ENCODE measurements at places on chromosomes 6 and 20.
A peak's percentile ranks its signal among the peaks of the same experiment; 100 is the strongest.

- DNase-seq = no peak
Measured at GRCh38 chr6:156169371-156169770, 607.8 kb upstream of the ARID1B start.

- peak; percentile 64 for DNase-seq
Measured at GRCh38 chr6:143060806-143061596, at the start of gene AIG1. AIG1 (plus strand) TSS chr6:143060889; CDS start chr6:143060926, 37 bp downstream.

- no peak for DNase-seq
Measured at GRCh38 chr20:32411955-32412706, 54.0 kb downstream of the ASXL1 start.

DNA sequence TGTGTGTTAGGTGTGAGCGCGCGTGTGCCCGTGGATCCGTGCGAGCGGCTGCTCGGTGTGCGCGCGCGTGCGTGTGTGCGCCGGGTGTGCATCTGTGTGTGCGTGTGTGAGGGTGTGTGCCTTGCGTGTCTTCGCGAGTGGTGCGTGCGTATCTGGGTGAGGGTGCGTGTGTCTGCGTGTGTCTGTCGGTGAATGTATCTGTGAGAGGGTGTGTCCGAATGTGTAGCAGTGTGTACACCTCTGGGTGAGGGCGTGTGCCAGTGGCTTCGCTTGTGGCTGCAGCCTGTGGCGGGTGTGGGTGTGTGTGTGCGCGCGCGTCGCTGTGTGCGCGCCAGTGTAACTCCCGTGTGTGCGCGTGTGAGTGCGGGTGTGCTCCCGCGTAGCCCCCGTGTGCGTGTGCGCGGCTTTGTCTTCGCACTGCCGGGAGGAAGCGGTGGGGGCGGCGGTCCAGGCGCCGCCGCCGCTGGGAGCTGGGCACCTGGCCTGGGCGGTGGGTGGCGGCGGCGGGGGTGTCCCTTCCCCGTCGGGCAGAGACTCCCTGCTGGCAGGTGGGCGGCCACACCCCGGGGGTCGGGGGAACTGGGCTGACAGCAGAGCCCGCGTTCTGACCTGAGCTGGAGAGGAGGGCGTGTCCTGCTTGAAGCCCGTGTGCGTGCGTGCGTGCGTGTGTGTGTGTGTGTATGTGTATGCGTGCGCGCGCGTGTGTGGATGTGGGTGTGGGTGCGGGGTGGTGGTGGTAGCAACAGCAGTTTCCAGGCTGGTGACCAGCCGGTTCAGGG, 61.3 kb upstream of the EPB41L1 start:
- peak; percentile 32 for DNase-seq

- DNase-seq = no peak
Measured at GRCh38 chr6:9511157-9511556, 903.7 kb downstream of the TFAP2A start.

DNA sequence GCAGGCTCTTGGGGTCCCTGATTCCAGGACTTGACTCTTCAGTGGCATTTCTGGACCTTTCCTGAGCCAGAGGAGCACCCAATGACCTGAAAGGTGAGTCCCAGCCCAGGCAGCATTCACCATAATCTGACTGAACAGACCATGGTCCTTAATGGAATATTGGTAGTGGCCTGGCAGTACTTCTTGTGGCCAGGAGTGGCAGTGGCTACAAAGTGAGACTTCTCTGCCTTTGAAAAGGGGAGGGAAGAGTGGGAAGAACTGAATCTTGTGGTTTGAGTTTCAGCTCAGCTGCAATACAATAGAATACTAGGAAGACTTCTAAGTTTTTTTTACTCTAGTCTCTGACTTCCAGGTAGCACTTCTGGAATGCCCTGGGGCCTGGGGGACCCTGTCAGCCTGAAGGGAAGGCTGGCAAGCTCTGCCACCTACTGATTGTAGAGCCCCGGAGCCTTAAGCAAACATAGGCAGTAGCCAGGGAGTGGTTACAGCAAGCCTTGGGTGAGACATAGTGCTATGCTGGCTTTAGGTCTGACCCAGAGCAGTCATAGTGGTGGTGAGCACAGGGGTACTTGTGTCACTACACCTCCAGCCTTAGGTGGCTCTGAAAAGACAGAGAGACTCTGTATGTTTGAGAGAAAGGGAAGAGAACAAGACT, 674.2 kb upstream of the MANEA start:
- no peak for DNase-seq

GRCh38 chr6:116531675-116532570, 13.6 kb downstream of the TRAPPC3L start:
- DNase-seq = peak; percentile 41

DNA sequence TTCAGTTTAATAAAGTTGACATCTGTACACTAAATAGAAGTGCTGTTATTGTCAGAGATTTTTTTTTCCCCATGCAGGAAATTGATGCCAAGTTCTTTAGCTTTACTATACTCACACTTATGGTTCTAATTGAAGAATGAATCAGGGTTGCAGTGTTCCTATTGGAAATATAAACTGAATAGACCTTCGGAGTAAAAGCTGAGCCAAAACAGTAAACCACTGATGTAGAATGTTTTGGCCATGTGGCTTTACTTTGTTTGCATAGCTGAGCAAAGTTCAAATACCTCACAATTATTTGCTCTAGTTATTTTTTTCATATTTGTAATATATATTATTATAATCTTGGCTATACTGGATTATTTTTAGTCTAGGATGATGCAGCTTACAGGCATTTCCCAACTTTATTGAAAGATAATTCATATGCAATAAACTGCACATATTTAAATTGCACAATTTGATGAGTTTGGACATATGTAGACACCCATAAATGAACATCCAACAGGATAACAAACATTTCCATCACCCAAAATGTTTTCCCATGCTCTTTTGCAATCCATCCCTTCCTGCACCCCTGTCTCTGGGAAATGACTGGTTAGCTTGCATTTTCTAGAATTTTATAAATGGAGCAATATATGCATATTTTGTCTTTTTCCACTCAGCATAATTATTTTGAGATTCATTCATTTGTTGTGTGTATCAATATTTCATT, 105.8 kb upstream of the NOX3 start:
- DNase-seq = no peak

GRCh38 chr6:165701005-165701404, 38.0 kb upstream of the PDE10A start:
- no peak for DNase-seq

GRCh38 chr6:74070091-74070490, 374.1 kb downstream of the CD109 start:
- DNase-seq = no peak

GRCh38 chr20:1440024-1440423, 26.6 kb downstream of the NSFL1C start:
- peak; percentile 19 for DNase-seq

DNA sequence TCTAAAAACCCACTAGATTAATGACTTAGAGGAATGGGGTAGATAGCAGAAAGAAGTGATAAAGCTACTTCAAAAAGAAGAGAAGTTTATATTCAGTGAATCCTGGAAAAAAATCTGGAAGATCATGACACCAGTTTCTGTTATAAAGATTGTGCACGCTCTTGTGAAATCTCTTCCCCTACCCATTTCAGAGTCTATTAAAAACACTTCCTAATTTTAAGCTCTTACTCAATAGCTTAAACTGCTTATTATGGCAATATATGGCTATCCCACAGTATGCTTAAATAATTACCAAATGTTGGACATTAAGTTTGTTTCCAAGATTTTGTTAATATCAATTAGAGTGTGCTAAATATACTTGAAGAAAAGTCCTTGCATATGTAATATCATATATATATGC, 585.3 kb upstream of the MAN1A1 start:
- no peak for DNase-seq

DNA sequence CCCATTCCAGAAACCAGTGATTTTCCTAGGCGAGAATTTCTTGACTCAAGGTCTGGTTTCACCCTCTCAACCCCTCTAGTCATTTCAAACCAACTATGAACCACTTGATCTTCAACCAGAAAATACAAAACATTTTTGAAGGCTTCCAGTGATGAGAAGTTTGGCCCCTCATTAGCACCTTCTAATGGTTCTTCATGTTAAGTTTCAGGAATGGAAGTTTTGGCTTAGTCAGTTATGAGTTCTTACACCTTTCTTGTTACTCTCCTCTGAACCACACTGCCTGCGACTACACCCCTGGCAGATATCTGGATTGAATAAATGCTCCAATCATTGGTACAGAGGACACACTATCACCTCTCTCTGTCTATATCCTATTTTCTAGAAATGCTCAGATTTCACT, 67.2 kb downstream of the GJA10 start:
- no peak for DNase-seq

DNA sequence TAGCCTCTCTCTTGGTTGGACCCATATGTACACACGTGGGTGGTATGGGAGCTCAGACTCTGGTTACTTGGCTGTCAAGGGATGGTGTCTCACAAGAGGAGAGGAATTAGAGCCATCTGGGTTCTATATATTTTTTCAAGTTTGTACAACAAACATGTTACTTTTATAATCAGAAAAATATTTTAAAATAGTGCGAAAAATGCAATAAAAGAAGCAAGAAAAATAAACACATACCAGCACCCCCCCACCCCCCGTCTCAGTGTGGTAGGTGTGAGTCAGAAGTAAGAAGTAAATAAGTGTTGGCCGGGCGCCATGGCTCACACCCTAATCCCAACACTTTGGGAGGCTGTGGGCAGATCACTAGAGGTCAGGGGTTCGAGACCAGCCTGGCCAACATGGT, 2.1 kb upstream of the TIAM2 start:
- DNase-seq = no peak

- no peak for DNase-seq
Measured at GRCh38 chr20:53299831-53300230, 293.8 kb downstream of the ZNF217 start.

DNA sequence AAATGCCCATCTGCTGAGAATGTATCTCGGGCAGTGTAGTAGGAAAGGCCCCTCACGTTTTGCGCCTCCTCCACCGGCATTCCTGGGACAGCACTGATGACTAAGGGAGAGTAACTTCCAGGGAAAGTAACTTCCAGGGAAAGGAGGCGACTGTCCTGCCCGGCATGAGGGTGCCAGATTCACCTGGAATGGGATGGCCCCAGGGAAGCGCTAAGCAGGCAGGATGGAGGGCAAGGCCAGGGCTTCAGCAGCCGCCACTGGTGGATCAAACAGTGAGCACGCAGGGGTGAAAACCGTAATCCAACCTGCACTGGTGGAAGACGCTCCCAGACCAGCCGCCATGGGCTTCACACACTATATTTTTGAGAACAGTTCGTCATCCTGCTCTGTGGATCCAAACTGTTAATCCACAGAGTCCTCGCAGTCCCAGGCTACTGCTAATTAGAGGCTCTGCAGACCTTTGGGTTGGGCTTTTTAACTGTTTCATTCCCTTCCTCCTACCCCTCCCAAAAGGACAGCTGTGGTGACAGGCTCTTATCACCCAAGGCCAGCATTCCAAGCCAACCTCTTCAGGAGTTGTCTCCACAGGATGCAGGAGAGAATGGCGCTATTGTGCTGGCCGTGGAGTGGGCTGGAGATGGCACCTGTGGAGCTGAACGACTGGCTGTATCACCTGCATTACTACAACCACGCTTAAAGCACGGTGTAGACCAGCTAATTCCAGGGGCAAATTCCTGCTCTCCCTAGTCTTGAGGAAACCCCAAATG, 178.9 kb downstream of the DLL1 start:
- DNase-seq = no peak

DNA sequence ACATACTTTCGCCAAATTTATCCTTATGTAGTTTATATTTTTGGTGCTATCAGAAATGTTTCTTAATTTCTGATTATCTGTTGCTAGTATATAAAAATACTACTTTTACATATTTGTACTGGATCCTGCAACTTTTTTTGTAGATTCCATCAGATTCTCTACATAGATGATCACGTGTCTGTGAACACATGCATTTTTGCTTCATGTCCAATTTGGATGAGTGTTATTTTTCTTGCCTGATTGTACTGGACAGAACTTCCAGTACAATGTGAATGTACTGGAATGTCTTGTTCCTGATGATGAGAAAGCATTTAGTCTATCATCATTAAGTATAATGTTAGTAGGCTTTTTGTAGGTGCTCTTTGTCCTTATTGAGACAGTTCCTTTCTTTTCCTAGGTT, 25.0 kb upstream of the SSR1 start:
- DNase-seq = no peak

- DNase-seq = no peak
Measured at GRCh38 chr6:147769496-147770087, 261.1 kb downstream of the SAMD5 start.

DNA sequence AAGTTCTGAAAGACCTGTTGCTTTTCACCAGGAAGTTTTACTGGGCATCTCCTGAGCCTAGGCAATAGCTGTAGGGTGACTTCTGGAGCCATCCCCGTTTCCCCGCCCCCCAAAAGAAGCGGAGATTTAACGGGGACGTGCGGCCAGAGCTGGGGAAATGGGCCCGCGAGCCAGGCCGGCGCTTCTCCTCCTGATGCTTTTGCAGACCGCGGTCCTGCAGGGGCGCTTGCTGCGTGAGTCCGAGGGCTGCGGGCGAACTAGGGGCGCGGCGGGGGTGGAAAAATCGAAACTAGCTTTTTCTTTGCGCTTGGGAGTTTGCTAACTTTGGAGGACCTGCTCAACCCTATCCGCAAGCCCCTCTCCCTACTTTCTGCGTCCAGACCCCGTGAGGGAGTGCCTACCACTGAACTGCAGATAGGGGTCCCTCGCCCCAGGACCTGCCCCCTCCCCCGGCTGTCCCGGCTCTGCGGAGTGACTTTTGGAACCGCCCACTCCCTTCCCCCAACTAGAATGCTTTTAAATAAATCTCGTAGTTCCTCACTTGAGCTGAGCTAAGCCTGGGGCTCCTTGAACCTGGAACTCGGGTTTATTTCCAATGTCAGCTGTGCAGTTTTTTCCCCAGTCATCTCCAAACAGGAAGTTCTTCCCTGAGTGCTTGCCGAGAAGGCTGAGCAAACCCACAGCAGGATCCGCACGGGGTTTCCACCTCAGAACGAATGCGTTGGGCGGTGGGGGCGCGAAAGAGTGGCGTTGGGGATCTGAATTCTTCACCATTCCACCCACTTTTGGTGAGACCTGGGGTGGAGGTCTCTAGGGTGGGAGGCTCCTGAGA, at the start of gene HFE:
TSS of gene HFE (plus strand) at position 146 of the 832 bp plus-strand sequence. CDS start at position 158, 12 bp downstream.
- peak; percentile 35 for DNase-seq

- DNase-seq = no peak
Measured at GRCh38 chr6:88989215-88989614, 25.8 kb upstream of the RNGTT start.

DNA sequence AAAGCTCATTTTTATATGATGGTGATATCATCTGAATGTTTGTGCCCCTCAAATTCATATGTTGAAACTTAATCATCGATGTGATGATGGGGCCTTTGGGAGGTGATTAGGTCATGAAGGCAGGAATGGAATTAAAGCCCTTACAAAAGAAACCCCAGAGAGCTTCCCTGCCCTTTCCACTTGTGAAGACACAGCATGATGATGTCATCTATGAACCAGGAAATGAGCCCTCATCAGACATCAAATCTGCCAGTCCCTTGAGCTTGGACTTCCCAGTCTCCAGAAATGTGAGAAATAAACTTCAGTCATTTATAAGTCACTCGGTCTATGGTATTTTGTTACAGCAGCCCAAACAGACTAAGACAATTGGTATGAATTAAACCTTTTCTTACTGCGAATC, 153.1 kb downstream of the MYB start:
- no peak for DNase-seq

- DNase-seq = no peak
Measured at GRCh38 chr6:24667378-24667803, 514 bp downstream of the ACOT13 start.

GRCh38 chr6:115885636-115886366, 174.9 kb downstream of the FRK start:
- DNase-seq = no peak

GRCh38 chr6:44297063-44298038, 15.8 kb downstream of the AARS2 start:
- peak; percentile 63 for DNase-seq

GRCh38 chr6:144729502-144729901, 444.4 kb downstream of the UTRN start:
- DNase-seq = no peak

All from activated naive CD8-positive, alpha-beta T cell treated with anti-CD3 and anti-CD28 coated beads for 36 hours (primary cell).